ENCODE measurements at places on chromosomes 16 and 17.

DNA sequence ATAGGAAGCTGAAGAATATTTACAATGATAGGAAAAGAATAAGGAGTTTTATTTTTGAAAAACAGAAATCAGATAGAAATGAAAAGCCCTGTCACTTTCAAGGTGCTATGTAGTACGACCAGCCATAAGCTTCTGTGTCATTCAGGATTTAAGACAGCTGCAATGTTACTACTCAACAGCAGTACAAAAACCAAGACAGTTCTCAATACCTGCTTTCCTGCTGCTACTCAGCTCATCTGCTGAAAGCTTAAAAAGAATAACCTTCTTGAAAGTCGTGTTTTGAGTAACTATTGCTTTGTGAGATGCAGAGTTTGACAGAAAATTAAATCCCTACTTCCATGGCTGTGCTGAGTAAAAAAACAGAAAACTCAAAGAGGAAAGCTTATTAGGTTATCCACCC, 8.7 kb downstream of the GRB2 start:
- DNase-seq, result no peak

GRCh38 chr17:50989149-50989548, 123.0 kb upstream of the TOB1 start:
- DNase-seq, result no peak

- DNase-seq, result no peak
Observed at GRCh38 chr16:15961571-15962090, 12.2 kb downstream of the ABCC1 start.

DNA sequence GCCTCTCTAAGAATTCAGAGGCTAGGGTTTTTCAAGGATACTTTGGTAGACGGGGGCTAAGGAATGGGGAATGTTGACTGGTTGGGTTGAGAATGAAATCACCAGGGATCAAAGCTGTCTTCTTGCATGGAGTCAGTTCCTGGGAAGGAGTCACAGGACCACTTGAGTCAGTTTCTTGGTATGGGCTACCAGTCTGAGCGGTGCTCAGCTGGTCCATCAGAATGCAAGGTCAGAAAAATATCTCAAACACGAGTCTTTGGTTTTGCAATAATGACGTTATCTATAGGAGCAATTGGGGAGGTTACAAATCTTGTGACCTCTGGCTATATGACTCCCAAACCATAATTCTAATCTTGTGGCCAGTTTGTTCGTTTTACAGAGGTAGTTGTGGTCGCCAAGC, 18.4 kb downstream of the CHD9NB start:
- DNase-seq, result no peak

DNA sequence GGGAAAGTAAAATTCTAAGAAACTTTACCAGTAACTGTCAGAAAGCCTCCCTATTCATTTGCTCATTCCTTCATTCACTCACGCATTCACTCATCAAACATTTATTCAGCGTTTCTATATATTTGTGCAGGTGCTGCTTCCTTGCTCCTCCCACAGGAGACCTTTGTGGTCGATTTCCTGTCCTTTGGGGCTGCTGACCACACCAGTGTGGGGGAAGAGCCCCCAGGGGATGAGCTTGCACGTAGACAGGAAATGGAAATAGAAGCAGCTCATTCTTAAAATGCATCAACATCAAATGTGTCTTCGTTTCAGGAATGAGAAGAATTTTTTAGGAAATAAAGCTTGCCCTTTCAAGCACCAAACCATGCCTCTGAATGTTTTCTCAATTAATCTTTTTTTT, 9.6 kb downstream of the PIK3R6 start:
- no peak for DNase-seq

Measured in stimulated activated CD8-positive, alpha-beta memory T cell treated with anti-CD3 and anti-CD28 coated beads, Interleukin-2, amount 100 ng/mL, for 1 hour (primary cell).